Memory B cell (primary cell): ENCODE measurements at places on chromosomes 2 and 18.

DNA sequence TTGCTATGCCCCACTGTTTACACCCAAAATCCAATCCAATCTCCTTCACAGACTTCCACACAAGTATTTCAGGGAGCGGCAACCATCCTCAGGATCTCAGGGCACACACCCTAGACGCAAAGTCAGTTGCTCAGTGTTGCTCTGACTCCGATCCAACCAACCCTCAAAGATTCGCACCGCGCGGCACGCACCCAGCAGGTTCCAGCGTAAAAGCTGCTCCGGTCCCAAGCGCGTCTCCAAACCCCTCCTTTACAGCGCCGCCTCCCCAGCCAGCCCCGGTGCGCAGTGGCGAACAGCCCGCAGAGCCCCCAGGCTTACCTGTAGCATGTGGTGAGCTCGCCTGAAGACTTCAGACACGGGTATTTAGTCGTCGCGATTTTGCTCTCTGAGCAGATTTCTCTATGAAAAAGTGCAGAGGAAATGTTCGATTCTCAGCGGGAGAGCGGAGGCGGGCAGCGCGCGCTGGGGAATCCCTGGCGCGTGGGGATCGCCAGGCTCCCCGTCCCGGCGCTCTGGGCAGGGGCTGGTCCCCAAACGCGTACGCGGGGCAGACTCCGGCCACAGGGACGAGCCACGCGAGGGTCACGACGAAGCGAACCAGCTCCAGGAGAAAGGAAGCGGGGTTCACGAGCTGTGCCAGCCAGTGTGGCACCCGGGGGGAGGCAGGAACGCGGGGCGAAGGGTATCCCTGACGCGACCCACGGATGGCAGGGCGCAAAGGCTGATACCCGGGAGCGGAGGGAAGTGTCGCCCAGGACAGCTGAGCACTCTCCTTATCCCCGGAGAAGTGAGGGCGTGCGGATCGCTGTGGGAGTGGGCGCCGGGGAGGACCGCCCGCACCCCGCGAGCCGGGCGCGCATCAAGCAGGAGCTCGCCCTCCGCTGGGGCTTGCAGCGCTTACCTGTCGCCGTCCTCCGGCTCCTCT, 650 bp downstream of the CCBE1 start:
- no peak for DNase-seq

DNA sequence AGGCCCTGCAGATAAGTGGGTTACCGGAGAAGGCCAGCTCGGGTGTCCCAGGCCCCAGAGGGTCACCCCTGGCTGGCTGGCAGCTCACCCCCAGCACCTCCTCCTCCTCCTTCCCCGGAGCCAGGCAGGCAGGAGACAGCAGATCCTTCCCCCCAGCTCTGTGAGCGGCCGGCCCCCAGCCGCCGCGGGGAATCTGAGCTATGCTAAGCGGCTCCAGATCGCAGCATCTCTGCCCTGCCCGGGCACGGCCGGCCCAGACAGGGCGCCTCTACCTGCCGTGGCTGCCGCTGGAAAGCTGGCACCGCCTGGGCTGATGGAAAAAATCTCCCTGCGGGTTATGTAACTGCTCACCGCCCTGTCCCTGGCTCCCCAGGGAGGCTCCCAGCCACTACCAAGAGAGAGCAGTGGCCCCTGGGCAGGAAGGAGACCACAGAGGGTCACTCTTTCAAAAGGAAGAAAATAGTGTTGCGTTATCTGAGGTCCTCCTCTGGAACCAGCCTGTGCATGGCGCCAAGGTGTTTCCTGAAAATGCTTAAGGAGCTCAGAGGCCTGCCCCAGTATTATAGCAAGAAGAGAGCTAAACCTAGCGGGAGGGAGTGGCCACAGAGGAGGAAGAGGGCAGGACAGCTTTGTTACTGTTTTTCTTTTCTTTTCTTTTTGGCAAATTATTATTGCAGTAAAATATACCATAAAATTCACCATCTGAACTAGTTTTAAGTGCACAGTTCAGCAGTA, 179.0 kb downstream of the SMAD7 start:
- no peak for DNase-seq

GRCh38 chr2:120681181-120681580, 54.5 kb upstream of the GLI2 start:
- DNase-seq, result no peak

DNA sequence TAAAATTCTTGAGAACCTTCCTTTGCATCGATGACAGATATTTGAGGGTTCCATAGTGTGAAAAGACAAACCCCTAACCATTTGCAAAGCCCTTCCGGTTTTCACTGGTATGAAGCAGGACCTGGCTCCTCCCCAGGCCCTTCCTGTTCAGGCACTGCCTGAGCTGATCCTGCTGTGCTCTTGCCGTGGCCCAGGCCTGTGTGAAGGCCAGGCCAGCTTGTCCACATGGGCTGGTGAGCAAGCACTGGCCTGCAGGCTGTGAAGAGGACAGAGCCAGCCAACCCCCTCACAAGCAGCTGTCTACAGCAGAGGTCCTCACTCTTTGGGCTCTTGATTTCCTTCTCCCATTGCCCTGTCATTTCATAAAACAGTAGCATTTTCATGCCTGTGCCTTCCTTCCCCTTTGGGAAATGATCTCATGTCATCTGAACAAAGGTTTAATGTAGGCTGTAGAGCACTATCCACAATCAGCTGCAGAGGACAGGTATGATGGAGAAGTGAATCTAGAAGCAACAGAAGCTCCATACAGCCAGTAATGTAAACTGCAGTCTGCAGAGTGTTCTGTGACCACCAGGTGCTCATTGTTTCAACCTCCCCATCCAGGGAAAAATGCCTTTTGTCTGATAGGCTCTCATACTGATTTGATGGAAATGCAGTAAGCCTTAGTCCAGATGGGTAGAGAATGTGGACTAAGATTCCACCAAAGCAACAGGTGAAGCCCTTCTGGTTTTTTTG, 19.8 kb downstream of the MPHOSPH10 start:
- no peak for DNase-seq

DNA sequence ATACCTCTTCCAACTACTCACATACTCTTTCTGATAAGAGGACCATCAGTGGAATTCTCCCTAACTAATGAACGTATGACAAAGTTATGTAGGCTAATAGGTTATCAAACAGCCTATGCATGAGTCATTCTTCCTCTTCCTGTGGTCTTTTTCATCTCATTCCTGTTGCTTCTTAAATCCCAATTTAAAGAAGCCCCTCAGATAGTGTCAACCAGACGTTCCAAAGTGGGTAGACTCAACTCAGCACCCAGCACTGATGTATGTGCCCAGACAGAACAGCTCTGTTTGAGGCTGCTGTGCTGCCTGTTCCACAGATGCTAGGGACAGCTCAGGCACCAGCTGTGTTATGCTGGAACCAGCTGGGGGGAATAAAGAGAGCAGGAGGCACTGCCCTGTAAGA, 52.6 kb downstream of the CXCR4 start:
- DNase-seq, result no peak

- DNase-seq, result no peak
These were observed 207.5 kb downstream of the NR4A2 start for GRCh38 chr2:156125018-156125417.

DNA sequence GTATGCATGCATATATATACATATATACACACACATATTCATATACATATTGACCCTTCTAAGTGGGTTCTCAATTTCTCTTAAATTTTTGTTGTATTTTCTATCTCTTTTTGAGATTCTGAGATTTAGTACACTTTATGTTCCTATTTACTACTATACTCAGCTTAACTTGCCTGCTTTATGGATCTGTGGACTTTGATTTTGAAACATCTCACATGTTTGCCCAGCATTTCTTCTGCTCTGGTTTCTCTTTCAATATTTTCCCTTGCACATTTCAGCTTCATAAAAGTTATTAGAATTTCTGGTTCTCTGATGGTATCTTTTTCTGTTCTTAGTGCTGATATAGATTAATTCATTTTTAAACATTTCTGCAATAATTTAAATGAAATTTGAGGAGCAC, 380.6 kb downstream of the SPAG16 start:
- no peak for DNase-seq

- no peak for DNase-seq
These were observed 68.6 kb downstream of the MERTK start for GRCh38 chr2:111967018-111967417.

DNA sequence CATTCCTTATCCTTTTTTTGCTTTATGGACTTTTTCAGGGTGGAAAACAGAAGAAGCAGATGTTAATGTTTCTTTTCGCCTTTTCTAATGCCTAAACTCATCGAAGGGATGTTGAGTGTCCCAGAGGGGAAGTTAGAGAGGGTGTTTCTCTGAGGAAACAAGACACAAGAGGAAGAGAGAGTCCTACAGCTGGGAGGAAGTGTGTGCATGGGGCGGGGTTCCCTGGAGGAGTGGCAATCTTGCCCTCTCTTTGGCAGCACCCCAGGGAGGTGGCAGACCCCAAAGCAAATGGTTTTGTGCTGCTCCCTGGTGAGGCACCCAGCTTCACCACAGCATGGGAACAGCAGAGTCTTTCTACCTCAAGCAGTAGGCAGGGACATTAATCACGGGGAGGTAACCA, 377.6 kb downstream of the RND3 start:
- DNase-seq, result no peak

DNA sequence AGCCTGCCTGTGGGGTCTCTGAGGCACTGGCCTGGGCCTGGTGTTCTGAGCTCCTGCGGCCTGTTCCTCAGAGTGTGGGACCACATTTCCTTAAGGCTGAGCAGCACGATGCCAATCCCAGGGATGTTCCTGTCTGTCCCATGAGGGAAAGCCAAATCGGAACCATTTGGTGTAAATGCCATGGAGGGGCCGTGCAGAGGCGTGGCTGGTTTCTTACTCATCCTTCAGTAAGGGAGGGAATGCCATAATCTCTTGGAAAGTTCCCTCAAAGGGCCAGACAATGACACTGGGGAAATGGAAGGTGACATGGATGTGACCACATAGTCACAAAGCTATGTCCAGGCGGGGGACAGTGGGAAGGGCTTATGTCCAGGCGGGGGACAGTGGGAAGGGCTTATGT, 14.4 kb upstream of the PTMA start:
- no peak for DNase-seq

DNA sequence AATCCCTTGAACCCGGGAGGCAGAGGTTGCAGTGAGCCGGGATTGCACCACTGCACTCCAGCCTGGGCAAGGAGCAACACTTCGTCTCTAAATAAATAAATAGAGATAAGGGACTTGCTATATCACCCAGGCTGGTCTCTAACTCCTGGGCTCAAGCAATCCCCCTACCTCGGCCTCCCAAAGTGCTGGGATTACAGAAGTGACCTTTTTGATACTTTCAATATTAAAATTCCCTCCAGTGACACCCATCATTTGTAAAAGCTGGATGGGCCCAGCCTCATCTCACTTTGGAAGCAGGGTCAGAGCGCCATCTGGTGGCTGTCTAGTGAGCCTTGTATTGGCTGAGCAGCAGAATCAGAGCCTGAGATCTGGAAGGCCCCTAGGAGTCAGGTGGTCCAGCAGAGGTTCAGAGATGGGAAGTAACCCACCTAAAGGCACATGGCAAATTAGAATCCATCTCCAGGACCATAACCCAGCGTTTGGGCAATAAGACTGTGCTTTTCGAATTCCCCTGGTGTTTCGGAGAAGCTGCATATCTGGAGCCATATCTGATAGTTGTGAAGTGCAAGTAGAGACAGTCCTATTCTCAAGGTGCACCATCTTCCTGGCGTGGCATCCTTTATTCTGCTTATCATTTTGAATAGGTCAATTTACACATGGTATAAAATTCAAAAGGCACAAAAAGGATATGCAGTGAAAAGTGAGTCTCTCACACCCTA, 18.3 kb upstream of the SLC35F6 start:
- DNase-seq, result peak; percentile 72

DNA sequence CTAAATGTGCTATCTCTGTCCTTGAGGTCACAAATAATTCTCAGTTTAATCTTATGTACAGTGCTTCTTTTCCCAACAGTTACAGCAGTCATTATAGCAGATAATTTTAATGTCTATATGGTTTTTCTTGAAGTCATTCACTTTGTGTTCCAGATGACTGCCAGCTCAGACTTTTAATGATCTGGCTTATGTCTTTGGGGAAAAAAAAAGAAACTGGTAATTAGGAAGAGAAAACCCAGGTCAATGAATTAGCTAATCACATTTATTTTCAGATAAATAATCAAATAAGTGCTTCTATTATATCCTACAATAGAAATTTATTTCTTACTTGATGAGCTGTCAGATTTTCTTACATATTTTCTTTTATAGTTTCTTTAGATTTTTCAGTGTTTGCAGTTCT, 96.0 kb downstream of the COMMD1 start:
- no peak for DNase-seq

GRCh38 chr18:49189772-49190171, 239.0 kb upstream of the SMAD7 start:
- no peak for DNase-seq

DNA sequence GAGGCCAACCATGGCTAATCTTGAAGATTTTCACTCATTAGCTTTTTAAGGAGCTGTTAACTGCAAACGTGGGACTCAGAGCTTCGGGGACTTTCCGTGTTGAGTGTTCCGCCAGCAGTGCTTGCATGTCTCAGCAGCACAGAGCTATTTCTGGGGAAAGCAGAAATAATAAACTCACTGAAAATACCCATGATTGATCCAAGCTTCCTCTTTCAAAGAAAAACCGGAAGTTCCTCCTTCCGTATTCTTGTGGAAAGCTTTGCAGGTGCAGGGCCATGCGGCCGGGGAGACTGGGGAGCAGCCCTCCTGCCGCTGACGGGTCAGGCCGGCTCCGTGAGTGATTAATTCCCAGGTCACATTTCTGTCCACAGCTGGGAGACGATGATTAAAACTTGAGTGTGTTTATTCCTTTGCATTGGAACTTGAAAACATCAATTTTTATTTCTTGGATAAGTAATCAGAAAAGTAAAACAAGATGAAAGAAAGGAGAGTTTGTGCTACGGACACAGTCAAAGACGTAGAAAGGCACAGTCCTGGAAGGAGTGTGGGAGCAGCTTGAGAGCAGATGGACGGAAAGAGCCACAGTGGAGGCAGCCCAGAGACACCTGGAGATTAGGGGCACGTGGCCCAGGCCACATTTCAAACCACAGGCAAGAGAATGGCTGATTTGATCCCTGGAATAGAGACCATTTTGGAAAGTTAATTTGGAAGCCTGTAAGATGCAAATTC, 54.2 kb upstream of the CTDP1 start:
- DNase-seq, result peak; percentile 29

GRCh38 chr2:885230-886071, 65.2 kb upstream of the SNTG2 start:
- DNase-seq, result no peak

DNA sequence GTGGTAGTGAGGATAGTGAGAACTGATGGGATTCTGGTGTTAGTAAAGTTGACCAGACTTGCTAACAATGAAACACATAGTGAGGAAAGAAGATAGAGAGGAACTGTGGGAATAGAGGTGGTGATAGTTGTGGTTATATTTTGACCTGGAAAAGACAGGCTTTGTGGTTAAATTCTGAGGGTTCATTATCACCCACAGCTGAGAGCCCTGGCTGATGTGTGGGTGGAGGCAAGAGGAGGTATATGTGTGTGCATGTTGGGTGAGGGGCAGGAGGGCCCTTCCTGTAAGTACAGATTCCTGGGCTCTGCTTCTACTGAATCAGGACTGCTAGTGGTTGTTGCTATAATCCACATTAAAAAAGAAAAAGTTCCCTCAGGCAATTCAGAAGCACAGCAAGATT, 26.2 kb upstream of the TMEM163 start:
- DNase-seq, result no peak

- DNase-seq, result no peak
These were observed 60.3 kb upstream of the HPCAL1 start for GRCh38 chr2:10242451-10242850.
